ENCODE measurements at places on chromosomes 13 and 19.

- no peak for DNase-seq
These were observed 16.9 kb downstream of the PEX11G start for GRCh38 chr19:7471696-7472615.

DNA sequence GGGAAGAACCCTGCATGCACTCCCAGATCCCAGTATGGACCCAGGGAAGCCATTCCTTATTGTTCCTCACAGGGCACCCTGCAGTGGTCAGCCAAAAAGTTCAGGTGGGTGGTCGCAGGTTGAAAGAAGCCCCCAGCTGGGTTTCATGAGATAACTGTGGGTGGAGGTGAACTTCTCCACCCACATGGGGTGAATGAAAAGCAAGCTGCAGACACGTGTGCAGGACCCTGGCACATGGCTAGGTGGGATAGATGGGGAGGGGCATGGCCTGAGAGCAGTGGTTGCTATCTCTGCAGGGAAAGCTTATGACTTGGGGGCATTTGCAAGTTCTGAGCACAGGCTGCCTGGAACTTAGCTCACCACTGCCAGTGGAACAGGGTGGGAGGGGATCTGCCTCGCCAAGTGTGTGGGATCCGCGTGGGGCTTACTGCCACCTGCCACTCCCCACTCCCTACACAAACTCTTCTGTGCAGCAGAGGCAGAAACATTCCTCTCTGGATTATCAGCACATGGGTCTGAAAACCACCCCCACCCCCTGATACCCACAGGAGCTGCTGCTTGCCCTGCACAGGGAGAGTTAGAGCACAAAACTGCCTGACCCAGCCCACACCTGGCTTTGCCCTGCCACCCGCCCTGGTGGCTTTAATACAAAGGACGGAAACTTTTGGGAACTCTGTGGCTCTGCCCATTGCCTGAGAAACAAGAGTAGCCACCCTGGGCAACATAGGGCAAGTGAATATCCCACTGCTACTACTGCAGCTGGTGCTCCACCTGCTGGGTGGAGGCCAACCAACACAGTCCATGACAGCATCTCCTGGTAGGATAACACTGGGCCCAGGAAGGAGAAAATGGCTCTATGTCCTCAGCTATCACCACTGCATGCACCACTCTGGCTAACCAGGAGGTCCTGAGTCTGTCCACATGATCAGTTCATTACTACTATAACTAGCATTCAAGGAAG lies 24.4 kb downstream of the PLA2G4C start:
- no peak for DNase-seq

DNA sequence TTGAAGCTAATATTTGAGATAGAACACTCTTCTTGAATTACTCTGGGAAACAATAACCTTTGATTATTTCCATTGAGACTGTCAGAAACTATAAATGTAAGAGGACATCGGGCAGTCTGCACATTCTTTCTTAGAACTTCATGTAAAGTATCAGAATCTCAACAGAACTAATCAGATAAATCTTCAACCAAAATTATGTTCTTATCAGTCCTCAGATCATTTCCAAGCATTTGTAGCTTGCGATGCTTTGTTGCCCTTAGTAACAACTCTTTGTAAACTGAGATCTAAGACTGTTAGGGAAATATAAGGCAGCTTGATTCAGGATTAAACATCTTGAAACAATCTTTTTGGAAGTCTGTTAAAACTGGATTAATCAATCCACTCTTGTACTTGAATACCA lies 70.3 kb downstream of the FNDC3A start:
- DNase-seq, result no peak

DNA sequence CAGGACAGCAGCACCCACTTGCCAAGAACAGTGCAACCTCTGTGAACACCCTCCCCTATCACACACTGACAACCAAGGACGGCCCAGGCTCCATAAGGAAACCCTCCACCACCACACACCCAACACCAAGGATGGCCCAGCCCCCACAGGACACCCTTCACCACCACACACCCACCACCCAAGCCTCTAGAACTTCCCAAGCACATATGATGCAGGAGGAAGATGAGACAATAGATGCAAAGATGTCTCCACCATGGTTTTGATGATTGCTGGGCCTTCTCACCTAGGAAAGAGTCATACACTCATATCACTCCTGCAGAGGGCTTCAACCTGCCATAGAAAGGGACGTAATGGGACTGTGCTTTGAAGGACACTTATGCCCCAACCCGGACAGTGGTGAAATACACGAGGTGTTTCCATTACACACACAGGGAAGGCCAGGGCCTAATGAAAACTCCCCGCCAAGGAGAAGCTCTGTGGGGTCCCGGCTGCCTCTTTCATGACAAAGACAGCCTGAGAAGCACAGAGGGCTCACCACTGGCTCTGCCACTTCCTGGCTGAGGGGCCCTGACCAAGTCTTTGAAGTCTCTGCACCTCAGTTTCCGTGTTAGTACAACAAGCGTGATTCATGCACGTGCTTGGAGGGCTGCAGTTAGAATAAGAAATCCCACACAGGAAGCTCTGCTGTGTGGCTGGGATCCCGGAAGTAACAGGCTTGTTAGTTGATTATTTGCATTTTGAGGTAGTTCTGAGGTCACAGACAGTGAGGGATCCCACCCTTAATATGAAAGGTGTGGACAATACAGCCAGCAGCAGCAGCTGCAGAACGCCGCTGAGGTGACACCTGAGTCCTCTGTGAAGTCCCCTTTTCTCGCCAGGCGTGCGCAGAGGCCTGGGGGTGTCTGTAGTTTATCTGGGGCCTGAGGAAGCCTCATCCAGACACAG lies 61.9 kb upstream of the ATP12A start:
- DNase-seq, result no peak

DNA sequence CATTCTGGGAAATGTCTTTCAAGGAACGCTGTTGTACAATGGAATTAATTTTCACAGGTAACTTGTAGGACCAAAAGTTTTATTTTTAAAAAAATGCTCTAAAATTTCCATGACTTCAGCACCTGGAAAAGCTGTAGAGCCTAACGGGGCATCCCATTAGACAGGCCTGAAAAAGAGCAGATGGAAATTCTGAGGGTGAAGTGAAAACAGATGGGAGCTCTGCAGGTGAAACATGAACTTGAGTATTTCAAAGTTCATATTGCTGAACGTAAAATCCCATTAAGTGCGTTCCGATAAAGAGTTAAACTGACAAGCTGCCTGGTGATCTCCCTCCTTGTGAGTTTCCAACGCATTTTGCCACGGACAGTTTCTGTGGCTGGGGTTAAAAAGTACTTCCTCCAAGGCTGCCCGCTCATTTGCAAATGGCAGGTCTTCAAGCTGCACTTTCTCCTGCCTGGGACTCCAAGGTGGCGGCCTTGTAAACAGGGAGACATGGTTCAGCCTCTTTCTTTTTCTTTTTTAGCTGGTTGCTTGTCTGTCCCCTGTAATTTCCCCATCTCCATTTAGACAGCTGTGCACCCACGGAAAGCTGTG lies 450.4 kb downstream of the FGF9 start:
- no peak for DNase-seq

GRCh38 chr13:27183561-27184147 lies 12.0 kb upstream of the USP12 start:
- no peak for DNase-seq

- DNase-seq, result no peak
These were observed 29.4 kb upstream of the PTPRS start for GRCh38 chr19:5369962-5370367.

DNA sequence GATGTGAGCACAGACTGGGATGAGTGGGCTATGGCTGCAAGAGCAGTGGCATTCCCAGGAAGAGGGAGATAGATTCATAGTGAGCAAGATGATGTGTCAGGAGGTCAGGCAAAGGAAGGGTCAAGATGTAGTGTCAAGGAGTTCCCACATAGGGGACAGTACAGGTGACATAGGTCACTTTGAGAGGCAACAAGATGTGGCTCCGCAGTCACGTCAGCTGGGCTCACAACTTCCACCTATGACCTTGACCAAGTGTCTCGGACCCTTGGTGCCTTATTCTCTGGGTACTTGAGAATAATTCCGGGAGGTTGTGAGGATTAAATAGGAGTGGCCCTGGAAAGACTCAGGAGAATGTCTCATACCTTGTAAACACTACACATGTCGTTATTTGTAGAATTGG lies 10.5 kb downstream of the ZNF317 start:
- DNase-seq, result no peak

GRCh38 chr19:33628921-33629825 lies 7.4 kb downstream of the CHST8 start:
- DNase-seq, result no peak

GRCh38 chr19:54606891-54607784 lies 13.7 kb downstream of the LILRA1 start:
- no peak for DNase-seq

- DNase-seq, result no peak
These were observed 861.9 kb downstream of the GPC5 start for GRCh38 chr13:92260363-92260762.

- no peak for DNase-seq
These were observed 14.7 kb upstream of the ADGRE5 start for GRCh38 chr19:14366529-14366928.
